ENCODE measurements at places on chromosomes 5 and 9.

GRCh38 chr5:25713259-25713658, 1068.5 kb upstream of the CDH10 start:
- peak; percentile 15 for DNase-seq

- no peak for DNase-seq
Measured at GRCh38 chr5:63081402-63081801, 502.8 kb downstream of the LRRC70 start.

- DNase-seq: no peak
Measured at GRCh38 chr5:166329149-166329800, 1962.2 kb upstream of the WWC1 start.

- no peak for DNase-seq
Measured at GRCh38 chr5:54988817-54989216, 3.4 kb upstream of the ESM1 start.

DNA sequence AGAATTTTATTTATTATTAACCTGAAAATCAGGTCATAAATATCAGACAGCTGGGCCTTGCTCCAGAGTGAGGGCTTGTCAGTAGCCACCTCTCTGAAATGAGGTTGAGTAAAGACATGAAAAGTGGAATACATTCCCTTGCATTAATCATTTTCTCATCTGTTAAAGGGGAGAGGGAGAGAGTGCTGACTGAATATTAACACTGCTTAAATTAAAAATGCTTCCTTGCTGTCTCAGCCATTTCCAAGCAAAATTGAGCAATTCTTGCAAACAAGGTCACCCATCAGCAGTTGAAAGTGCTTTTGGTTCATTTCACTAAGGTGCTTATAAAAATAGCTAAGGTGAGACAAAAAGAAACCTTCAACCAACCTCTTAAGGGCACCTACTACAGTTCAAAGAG, 102.8 kb downstream of the CMYA5 start:
- no peak for DNase-seq
